NCI-H187 (cell line): ENCODE measurements at places on chromosomes 2 and 18.

- DNase-seq, result no peak
These were observed 5.3 kb upstream of the RAB12 start for GRCh38 chr18:8603663-8604520.

DNA sequence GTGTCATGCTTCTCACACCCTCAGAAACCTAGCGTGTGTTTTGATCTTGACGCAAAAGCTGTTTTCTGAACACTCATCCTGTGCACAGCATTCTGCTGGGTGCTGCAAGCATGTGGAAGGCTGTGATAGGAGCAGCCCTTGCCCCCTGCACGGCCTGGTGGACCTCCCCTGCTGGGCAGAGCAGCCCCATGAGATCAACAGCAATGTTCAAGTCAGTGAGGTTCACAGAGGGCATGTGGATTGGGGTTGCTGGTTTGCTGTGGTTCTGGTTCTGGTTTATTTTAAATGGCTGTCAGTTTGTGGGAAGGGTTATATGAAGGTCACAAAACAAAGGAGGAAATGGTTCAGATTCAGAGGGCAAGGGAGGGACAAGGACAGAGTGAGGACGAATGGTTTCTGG, 71.3 kb downstream of the SOWAHC start:
- no peak for DNase-seq

- no peak for DNase-seq
These were observed 976.2 kb upstream of the CDH2 start for GRCh38 chr18:29153091-29153490.

- DNase-seq, result no peak
These were observed 1.7 kb downstream of the TBC1D8 start for GRCh38 chr2:101149241-101150192.

- peak; percentile 5 for DNase-seq
These were observed 98.9 kb upstream of the GLS start for GRCh38 chr2:190781604-190782198.

GRCh38 chr2:171287611-171288010, 126.9 kb upstream of the TLK1 start:
- DNase-seq, result no peak

DNA sequence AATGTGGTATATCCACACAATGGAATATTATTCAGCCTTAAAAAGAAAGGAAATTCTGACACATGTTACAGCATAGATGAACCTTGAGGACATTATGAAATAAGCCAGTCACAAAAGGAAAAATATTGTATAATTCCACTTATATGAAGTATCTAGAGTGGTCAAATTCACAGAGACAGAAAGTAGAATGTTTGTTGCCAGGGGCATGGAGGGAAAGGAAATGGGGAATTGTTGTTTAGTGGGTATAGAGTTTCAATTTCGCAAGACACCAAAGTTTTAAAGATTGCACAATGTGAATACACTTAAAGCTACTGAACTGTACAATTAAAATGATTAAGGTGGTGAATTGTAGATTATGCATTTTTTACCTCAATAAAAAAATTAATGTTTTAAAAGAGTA, 92.9 kb downstream of the TXNL1 start:
- DNase-seq, result no peak

- DNase-seq, result peak; percentile 74
These were observed 115.2 kb upstream of the FOSL2 start for GRCh38 chr2:28277466-28277865.

DNA sequence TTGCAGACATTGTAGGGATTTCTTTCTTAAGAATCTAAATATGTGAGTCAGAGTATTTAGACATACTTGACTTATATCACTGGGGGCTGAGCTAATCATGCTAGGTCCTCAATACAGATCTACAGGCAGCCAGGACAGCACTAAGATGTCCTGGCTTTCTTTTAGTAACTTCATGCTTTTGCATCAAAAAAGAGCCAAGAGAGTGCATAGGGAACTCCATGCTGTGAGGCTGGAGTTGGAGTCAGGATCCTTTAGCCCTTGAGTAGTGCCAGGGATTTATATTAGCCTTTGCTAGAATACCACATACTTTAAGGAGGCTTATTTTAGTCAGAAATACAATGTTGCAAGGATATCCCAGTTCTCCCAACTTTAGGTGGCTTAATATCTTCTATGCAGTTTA, 289.7 kb downstream of the CCDC85A start:
- no peak for DNase-seq

- DNase-seq, result no peak
These were observed 15.9 kb upstream of the SERPINB11 start for GRCh38 chr18:63686871-63687270.

DNA sequence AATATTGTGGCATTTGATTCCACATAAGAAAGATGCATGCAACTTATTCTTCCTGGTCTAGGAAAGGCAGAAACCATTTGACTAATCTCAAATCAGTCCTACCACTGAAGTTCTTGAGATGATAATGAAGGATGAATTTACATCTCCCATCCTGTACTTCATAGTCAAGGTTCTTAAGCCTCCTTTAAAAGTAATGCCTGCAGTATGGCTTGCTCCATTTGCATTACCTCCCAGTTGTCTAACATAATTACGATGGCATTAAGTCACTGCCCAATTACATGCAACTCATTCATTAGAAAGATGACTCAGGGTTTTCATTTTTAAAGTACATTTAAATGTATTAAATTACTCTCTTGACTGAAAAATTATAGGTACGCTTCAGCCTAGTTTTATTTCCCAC, 32.2 kb downstream of the THADA start:
- DNase-seq, result no peak

DNA sequence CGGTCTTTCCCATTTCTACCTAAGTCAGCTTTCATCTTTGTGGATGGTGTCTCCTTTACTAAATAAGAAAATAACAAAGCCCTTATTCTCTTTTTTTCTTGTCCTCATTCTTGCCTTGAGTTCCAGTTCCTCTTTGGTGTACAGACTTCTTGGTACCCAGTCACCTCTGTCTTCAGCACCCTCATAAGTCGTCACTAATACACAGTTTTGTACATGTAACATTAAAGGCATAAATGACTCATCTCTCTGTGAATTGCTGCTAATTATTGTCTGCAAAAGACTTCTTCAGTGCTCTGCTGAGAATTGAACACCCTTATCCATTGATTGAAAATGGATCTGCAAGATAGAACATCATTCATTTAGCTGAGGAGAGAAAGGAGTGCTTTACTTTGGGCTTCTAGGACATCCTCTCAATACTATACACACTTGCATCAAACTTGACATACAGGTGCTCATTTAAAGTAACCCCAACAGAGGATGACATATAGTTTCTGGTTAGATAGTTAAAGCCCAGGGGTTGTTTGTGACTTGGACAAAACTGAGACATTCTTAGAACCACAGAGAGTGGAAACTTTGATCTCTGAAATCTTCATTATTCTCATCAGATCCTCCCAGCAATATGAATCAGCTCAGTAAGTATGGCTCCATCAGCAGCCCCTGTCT, 97.0 kb downstream of the XRCC5 start:
- DNase-seq, result no peak

DNA sequence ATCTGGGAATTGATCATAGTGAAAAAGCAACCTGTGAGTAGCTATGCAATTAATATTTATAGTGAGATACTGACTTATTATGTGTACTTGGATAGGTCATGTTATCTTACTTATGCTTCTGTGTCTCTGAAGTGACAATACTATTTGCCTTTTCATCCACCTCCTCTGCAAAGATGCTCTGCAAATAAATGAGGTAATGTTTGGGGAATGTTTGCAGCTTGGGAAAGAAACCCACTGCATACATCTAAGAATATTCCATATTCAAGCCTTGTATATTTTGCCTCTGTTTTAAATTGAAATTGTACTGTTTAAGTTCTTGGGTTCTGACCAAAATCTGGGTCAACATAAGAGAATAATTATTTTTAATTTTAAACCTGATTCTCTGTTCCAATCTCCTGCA, 217.4 kb upstream of the DTNA start:
- DNase-seq, result no peak

DNA sequence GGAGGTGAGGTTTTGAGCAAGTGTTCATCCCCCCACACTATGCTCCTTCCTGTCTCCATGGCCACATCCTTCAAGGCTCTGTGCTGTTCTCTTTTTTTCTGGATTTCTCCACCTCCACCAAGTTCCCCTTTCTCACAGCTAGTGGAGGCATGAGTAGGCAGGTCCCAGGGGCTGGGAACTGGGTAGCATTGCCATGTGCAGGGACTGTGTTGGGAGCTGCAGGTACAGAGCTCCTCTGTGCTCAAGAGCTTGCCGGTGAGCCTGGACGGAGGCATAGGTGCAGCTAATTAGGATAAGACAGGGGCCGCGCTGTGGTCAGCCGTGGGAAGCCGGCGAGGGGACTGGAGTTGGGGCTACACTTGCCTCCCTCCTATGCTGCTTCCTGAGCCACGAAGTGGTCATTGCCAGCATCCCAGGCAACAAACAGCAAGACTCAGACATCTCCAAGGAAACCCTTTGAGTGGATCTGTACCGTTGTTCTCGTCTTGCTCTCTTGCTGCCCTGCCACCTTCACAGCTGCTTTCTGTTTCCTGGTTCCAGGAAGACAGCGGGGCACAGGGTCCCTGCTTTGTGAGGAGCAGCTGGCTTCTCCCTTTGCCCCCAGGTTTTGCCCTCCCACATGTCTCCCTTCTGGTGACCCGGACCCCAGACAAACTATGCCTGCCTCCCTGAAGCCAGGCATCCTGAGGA, 36.9 kb downstream of the ATOH8 start:
- no peak for DNase-seq

- DNase-seq, result no peak
These were observed 23.1 kb upstream of the FAHD2A start for GRCh38 chr2:95379371-95379831.

GRCh38 chr2:239288237-239288636, 112.6 kb downstream of the HDAC4 start:
- no peak for DNase-seq

- DNase-seq, result no peak
These were observed 59.1 kb downstream of the FARP2 start for GRCh38 chr2:241415196-241415595.

- no peak for DNase-seq
These were observed 158.8 kb upstream of the CYRIA start for GRCh38 chr2:16824472-16824871.

GRCh38 chr2:174246944-174247381, 1.4 kb downstream of the OLA1 start:
- DNase-seq, result no peak

GRCh38 chr2:116416731-116417377, 1397.6 kb upstream of the DDX18 start:
- no peak for DNase-seq

GRCh38 chr18:2411381-2411960, 159.8 kb downstream of the METTL4 start:
- no peak for DNase-seq

GRCh38 chr2:2981000-2981399, 396.6 kb downstream of the EIPR1 start:
- no peak for DNase-seq

- no peak for DNase-seq
These were observed 546.6 kb upstream of the CHAC2 start for GRCh38 chr2:53220969-53221368.

DNA sequence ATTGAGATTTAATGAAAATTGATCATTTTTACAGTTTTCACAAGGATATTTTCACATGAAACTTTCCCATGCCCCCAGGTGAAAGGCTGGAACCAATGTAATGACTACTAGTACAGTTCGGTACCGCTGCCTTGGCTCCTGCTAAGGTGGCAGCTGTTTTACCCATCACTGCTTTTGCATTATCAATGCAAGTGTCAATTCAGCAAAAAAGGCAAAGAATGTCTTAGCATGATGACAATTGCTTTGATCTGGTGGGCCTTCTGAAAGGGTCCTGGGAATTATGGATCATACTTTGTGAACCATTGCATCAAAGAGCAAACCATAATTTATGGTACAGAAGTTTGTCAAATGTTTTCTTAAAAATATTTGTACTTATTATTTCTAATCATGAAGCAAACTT, 107.2 kb downstream of the KYNU start:
- DNase-seq, result no peak

DNA sequence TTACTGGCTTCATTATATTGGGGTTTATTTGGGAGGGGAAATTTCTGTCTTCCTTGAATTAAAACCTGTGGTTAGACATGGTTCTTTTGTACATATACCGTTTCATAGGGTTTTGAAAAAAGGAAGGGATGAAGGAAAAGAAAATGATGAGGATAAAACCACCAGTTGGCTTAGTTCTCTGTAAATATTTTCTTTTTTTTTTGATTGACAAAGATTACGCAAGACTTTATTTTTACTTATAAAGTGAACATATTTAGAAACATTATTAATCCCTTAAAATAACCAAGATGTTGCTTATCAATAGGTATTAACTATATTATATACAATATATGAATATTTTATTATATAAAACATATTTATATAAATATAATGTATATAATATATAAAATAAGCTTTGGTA, 45.1 kb upstream of the TUBA3E start:
- DNase-seq, result no peak

DNA sequence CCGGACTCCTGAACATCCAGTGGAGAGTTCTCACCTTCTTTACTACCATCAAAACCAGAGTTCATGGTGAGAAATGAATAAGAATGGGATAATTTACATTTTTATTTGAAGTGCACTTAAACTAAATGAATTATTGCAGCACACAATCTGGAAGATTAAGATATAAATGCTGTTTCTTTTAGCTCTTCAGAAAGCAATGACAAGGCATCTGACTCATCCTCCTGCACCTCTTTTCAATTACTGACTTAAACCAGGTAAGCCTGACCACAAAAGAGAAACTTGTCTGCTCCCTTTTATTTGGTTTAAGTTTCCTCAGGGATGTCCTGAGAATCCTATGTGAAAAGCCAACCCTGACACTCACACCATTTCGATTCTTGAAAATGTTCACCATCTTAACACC, 720 bp upstream of the DSC2 start:
- no peak for DNase-seq

- no peak for DNase-seq
These were observed 600.6 kb downstream of the RNF144A start for GRCh38 chr2:7517851-7518250.

DNA sequence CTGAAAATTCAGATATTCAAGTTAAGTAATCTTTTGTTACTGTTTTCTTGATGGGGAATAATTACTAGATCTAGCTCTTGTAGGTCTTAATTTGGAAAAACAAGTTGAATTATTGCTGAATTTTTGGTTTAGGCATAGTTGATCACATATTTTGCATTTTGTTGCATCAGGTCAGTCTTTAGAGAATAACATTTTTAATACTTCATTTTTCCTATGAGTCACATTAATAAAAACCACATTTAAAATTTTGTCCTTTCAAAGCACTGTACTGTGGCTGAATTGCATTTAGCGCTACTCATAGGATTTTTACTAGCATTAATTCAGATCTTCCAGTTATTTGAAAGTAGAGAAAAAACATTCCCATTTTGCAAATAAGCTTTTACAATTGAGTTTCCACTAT, 23.2 kb downstream of the MAP4K4 start:
- no peak for DNase-seq

- no peak for DNase-seq
These were observed 244.8 kb downstream of the IKZF2 start for GRCh38 chr2:212906620-212907019.

DNA sequence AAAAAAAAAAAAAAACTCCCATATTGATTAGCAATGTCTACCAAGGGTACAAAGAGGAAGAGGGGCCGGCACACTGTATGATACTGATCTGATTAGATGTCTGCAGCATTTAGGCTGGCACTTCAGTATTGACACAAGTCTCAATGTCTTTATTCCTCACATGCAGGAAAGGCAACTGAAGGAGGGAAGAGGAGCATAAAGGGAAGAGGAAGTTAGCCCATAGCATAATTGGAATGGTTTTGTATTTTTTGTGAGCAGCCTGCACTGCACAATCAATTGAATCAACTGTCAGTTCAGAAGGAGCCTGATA, 79.0 kb downstream of the DNER start:
- DNase-seq, result no peak
